RCC 7860 (cell line): ENCODE measurements at places on chromosomes 4 and X.

- no peak for DNase-seq
Observed at GRCh38 chr4:6113641-6114040, 86.7 kb downstream of the JAKMIP1 start.

- peak; percentile 7 for DNase-seq
Observed at GRCh38 chr4:125520258-125520990, 205.7 kb downstream of the FAT4 start.

GRCh38 chr4:159131564-159131963, 28.7 kb downstream of the RAPGEF2 start:
- no peak for DNase-seq

- no peak for DNase-seq
Observed at GRCh38 chr4:2608291-2608690, 71.8 kb downstream of the FAM193A start.

DNA sequence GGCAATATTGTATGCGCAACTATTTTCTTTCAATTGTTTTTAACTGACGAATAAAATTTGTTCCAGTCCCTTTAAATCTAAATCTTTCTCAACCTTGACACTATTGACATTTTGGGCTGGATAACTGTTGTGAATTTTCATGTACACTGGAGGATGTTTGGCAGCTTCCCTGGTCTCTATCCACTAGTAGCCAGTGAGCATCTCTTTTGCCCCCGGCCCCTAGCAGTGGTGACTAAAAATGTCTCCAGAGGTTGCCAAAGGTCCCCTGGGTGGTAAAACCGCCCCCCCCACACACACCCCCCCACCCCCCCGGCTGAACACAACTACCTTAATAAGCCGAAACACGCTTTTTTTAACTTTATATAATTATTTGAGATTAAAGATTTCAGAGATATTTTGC, 514 bp downstream of the FANCB start:
- no peak for DNase-seq

DNA sequence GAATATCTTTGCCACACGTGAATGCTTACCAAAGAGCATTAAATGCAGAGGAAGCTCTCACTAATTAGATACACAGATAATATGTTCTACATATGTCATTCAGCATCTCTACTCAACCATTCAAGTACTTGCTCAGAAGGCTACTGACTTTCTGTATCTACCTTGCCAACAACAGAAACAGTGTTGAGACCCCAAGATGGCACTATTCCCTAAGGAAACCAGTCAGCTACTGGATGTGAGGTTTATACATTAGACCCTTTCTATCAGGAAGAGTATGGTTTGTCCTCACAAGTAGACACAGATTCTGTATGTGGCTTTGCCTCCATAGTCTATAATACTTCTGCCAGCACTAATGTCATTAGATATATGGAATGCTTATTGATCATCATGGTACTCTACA, 443.9 kb upstream of the INTU start:
- DNase-seq = no peak

- DNase-seq = no peak
Observed at GRCh38 chr4:168570466-168570865, 73.6 kb downstream of the PALLD start.

DNA sequence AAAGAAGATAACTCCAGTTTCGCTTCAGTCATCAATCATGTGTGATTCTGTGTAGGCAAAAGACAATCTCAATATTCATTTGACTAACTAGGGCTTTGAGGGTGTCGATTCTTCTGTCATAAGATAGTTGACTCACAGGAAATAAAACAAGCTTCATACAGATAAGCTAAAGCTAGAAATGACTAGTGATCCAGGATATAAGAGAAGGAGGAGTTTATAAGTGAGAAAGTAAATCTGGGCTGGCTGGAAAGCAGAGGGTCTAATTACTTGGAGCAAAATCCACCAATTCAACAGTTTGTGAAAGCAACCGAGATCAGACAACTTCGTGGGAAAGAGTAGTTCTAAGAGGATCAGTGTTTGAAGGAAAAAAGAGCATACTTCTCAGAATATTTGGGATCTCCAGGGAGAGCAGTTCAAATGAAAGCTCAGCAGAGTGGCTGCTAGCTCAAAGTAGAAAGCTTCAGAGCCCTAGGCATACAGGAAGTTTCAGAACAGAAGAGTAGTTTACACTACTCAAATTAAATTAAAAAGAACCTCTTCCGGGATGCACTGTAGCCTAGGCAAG, 429.3 kb downstream of the INPP4B start:
- DNase-seq = no peak

DNA sequence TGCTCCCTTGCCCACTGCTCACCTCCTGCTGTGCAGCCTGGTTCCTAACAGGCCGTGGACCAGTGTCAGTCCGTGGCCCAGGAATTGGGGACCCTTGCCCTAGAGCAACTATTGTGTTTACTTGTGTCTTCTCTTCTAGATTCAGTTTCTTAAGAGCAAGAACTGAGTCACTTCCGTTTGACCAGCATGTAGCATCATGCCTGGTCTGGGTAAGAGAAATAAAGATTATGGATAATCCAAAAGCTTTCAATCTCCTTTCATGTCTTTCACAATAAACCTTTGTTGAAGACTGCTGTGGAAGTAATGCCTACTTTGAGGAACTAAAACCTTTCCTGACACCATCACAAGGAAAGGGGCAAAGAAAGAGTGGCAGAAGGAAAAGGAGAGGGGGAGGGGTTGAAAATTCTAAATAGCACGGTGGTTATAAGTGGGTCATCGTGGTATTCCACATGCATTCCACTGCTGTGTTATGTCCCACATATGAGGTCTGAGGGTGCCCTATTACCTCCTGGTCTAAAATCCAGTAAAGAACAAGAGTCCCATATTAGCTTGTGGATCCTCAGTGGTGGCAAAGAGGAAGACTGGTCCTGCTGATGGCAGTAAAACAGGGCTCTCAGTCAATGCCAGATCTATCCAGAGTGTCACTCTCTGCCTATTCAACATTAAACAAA, 133.4 kb downstream of the RASL11B start:
- DNase-seq = no peak

- DNase-seq = no peak
Observed at GRCh38 chr4:65416891-65417290, 253.4 kb downstream of the EPHA5 start.

- no peak for DNase-seq
Observed at GRCh38 chr4:102218656-102219055, 126.6 kb downstream of the SLC39A8 start.

DNA sequence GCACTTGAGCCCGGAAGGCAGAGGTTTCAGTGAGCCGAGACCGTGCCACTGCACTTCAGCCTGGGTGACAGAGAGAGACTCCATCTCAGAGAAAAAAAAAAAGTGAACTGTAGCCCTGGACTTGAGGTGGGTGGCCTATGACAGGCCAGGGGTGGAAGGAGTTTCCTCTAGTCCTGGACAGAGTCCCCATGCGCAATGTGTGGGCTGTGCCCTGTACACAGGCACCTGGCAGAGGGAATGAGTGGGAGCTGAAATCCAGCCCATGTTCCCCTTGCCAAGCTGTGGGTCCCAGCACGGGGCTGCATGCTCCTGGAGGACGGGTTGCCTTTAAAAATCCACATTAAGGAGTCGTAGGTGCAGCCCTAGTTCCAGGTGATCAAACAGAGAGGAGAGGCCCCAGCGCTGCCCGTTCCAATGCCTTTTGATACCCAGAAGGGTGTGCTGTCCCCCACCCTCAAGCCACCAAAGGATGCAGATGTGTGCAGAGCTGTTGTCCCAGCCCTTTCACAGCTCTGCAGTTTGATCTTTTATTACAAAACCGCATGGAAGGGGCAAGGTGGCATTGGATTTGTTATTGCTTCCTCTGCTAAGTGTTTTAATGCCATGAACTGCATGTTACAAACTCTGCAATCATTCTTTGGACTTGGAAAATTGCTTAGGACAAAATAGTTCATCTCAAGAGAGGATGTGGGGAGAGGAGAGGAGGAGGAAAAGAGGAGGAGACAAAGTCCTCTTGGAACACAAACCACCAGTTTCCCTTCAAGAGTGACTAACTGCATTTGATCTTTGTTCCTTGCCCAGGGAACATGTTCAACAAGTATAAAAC, 38.0 kb upstream of the PDK3 start:
- DNase-seq = no peak

GRCh38 chr4:87868522-87868921, 35.8 kb downstream of the MEPE start:
- no peak for DNase-seq

- DNase-seq = peak; percentile 67
Observed at GRCh38 chr4:8547108-8547911, 32.9 kb upstream of the GPR78 start.

GRCh38 chrX:27883468-27884092, 75.8 kb downstream of the MAGEB10 start:
- DNase-seq = no peak

- DNase-seq = no peak
Observed at GRCh38 chr4:2292646-2293108, 30.8 kb upstream of the MXD4 start.

DNA sequence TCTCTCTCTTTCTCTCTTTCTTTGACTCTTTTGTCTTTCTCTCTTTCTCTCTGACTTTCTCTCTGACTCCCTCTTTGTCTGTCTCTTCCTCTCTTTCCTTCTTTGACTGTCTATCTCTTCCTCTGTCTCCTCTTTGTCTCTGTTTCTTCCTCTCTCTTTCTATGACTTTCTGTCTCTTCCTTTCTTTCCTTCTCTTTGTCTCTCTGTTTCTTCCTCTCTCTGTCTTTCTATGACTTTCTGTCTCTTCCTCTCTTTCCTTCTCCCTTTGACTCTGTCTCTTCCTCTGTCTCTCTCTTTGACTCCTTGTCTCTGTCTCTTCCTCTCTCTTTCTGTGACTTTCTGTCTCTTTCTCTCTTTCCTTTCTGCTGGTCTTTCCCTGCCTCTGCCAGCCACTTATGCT, 38.7 kb downstream of the HNRNPD start:
- no peak for DNase-seq

- no peak for DNase-seq
Observed at GRCh38 chr4:75922588-75922987, 18.2 kb downstream of the NAAA start.

DNA sequence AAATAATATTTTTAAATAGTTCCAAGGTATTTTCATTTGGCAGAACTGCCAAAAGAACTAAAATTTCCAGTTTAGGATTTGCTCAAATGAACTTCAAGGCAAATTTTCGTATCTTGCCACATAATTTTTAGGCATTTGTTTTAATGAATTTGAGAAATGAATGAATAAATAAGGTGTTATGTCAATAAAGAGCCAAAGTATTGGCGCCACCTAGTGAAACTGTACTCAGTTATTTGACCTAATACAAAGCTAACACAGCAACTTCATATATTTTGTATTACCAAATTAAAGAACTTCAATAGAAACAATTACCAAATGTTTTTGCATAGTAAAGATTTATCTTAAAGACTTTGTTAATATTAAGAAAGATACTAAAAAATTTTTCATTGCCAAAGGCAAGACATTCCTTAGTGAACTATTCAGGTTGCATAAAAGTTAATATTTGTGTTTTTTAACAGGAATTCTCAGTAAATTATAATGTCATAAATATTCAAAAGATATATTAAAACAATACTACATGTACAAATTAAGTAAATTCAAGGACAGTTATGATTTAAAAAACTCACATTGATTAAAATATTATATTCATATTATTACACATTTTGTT, 50.3 kb downstream of the STPG2 start:
- no peak for DNase-seq

DNA sequence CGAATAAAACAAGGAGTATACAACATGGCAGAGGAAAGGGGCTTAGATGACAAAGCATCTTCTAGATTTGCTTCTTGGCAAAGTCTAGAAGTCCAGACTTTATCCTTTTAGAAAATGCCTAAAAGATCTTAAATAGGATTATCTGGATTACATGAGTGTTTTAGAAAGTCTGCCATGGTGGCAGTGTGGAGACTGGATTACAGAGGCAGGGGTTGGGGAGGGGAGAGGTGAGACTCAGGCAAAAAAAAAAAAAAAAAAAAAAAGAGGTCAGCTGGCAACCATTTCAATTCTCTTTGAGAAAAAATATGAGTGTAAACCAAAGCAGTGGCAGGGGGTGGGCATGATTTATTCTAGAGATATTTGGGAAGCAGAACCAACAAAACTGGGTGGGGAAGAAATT, 17.4 kb downstream of the ZNF827 start:
- no peak for DNase-seq

DNA sequence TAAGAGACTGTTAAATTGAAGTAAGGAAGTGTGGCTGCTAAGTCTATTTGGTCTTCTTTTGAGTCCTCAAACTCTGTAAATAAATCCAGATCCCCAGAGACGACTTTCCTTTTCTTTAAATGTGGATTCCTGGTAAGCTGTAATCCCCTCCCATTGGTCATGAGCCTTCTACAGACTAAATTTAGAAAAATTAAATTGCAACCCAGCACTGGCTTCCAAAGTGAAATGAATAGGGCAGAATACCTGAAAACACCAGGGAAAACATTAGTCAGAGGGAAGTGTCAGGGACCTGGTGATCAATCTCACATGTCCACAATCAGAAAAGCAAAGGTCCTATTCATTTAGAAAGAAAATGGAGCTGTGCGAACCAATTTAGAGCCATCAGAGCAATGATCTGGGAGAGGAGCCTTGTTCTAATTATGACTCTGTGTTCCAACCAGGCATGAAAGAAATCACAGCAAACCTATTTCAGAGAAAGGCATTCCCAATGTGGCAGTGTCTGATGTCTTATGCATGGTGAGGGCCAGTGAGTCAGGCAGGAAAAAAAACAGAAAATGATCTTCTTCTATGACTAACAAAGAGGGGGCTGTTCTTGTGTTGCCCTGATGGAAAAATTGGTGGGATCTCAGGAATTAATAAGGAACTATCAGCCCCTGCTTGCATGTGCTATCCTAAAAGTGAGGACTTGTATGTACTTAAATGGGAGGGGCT, 19.8 kb upstream of the CCDC149 start:
- peak; percentile 28 for DNase-seq

DNA sequence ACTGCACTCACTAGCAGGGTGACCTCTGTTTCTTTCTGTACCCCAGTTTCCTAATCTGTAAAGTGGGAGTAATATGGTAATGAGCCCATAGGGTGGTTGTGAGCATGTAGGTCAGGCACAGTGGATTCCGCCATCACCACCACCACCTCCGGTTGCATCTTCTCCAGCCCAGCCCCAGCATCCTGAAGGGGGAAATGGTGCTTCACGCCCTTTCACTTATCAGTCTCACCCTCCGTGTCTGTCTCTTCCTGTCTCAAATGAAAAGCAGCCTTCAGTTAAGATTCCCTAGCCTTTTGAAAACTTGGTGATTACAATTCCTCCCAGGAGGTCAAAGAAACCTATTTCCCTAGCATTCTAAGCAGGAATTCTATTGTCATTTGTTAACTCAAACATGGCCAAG, 16.9 kb upstream of the XPNPEP2 start:
- no peak for DNase-seq

GRCh38 chr4:108477527-108478108, 142.8 kb upstream of the RPL34 start:
- no peak for DNase-seq
